AG08395 (cell line): ENCODE measurements at places on chromosomes 7 and 10.

DNA sequence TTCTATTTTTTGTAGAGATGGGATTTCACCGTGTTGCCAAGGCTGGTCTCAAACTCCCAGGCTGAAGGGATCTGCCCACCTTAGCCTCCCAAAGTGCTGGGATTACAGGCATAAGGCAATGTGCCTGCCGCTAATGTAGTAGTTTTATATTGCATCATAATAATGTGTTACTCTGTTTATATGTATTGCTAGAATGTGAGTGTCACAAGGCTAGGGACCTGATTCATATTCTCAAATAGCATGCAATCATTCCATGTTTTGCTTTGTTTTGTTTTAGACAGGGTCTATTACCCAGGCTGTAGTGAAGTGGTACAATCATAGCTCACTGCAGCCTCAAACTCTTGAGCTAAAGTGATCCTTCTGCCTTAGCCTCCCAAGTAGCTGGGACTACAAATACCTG lies 13.5 kb downstream of the CCL26 start:
- no peak for DNase-seq

GRCh38 chr7:95062901-95063300 lies 155.5 kb downstream of the PPP1R9A start:
- DNase-seq, result no peak

GRCh38 chr7:122674502-122674901 lies 24.4 kb downstream of the RNF133 start:
- DNase-seq, result peak; percentile 27

- DNase-seq, result no peak
Observed at GRCh38 chr7:81810476-81811155, 40.8 kb upstream of the HGF start.

DNA sequence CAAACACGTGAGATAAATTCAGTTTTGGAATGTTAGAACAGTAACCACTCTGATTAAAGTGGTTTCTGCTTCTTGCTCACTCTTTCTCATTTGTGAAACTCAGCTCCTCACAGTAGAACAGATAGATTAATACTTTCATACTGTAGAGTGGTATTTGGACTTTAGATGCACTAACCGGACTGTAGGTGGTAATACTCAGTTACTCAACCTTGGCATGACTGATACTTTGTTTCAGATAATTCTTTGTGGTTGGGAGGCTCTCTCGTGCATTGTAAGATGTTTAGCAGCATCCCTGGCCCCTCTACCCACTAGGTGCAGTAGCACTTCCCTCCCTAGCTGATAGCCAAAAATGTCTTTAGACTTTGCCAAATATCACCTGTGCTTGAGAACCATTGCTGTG lies 37.6 kb downstream of the MCU start:
- DNase-seq, result peak; percentile 8

DNA sequence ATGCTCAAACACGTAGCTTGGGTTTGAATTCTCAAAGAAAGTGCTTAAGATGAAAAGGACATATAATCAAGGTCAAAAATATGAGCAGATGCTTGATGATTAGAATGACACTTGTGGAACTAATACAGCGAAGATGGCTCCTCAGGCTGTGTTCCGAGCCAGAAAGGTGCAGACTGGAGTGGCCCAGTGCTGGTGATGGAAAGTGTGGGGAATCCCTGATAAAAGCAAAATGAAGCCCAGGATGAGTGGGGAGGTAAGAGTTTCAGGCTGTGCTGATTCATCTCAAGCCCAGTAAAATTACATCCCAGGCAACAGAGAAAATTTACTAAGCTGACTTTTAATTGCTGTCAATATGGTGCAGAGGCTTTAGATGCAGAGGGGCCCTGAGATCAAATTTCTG lies 77.8 kb upstream of the IKZF1 start:
- no peak for DNase-seq

DNA sequence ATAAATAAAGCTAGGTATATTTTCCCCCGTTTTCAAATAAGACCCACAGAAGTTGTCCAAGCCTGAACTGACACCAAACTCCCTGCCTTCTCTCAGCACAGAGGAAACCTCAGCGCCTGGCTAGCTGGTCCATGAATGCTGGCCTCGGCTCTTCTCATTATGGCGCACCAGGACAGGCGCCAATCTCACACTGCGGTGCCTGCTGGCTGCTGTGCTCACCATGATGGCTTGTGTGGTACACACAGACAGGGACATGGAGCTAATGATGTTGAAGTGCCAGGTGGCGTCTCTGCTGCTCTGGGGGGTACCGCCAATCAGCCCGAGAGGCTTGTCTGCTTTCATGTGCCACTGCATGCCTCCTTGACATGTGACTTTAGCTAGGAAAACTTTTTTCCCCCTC lies 43.2 kb upstream of the USP6NL start:
- no peak for DNase-seq
